ENCODE measurements at places on chromosomes 11 and 22.
A peak's percentile ranks its signal among the peaks of the same experiment; 100 is the strongest.

DNA sequence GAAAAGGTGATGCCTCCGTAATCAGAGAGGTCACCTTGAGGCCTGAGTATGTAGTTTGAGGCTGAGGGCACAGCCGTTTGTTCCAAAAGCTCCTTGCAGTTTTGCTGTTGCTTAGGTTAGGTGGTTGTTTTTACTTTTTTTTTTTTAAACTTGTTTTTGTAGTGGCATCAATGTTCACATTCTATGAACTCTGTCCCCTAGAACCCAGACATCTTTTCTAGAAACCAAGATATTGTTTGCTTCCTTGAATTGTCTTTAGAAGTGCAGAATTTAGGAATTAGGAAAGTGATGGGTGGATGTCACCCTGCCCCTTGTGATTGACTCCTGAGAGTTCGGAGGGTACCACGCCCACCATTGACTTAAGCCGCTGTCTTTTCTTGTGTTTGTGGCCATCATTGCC lies 35.7 kb upstream of the ETS1 start:
- DNase-seq, result no peak

- DNase-seq, result no peak
These were observed 6.0 kb upstream of the DRD2 start for GRCh38 chr11:113481226-113481625.

DNA sequence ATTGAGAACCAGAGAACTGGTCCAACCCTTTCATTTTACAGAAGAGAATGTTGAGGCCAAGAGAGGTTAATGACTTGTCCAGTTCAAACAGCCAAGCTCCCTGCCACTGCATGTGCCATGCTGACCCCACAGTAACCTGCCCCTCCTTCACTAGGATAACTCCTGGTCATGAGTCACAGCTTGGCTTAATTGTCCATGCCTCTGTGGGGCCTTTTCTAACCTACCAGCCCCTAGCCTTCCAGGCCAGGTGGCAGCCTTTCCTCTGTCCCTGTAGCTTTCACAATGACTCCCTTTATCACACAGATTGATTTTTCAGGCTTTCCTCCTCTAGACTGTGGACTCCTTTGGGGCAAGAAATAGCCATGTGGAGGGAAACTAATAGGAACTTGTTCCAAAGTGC lies 97.2 kb downstream of the PIWIL4 start:
- no peak for DNase-seq

- no peak for DNase-seq
These were observed 163.8 kb downstream of the CHST1 start for GRCh38 chr11:45501392-45502225.

- peak; percentile 68 for DNase-seq
These were observed 648 bp downstream of the FOSL1 start for GRCh38 chr11:65899356-65900124.

All from CD4-positive, alpha-beta T cell treated with Interleukin-1 beta for 1 hour (primary cell).